CD4-positive, alpha-beta T cell treated with Interferon alpha-2 for 1 hour (primary cell): ENCODE measurements at places on chromosomes 1 and 21.

DNA sequence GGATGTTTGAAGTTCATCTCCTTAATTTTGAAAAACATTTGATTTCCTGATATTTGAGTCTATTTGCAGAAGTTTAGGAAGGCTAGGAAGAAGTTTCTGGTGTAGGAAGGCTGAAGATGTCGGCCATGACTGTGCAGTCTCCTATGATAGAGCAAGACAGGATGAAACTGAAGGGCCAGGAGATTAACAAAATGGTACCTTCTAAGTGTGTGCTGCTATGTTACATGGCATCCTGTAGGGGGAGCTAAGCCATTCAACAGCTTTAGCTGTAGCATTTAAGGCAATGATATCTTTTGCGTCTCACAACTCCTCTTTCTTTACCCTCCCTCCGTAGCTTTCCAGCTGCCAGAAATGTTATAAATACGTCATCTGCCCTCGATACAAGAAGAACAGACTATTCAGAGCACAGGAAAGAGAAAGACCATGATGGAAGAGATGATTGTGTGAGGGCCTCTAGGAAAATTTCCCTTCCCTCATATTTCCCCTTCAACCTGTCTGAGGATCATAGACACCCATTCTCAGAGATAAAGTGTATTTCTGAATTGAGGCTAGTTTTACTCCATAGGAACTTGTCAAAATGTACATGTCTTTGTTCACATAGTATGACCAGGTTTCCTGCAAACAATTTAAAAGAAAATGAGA is 61.1 kb downstream of the XCL1 start:
- DNase-seq, result no peak

- no peak for DNase-seq
These were observed 56.9 kb downstream of the COL18A1 start for GRCh38 chr21:45461806-45462341.

- no peak for DNase-seq
These were observed 216.6 kb upstream of the ZP4 start for GRCh38 chr1:238107322-238107721.

- DNase-seq, result no peak
These were observed 24.9 kb upstream of the TADA1 start for GRCh38 chr1:166900987-166901386.

DNA sequence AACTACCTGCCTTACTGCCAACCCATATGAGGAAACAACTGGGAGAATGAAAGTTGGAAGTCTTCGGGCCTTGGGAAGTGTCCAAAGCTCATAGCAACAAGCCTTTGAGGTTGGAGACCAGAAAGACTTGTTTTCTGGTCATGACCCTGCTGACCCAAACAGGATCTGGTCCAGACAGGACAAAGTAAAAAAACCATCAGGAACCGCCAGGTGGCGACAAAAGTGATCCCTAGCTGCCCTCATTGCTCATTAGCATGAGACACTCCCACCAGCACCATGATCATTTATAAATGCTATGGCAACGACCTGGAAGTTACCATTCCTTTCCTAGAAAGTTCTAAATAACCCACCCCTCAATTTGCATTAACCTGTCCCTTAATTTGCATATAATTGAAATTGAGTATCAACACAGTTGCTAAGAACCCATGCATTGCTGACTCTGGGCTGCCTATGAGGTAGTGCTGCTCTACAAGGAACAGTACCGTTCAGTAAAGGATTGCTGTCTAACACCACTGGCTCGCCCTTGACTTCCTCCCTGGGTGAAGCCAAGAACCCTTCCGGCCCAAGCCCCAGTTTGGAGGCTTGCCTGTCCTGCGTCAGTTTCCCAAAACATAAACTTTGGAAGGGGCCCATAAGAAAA is 89.0 kb downstream of the URB2 start:
- DNase-seq, result peak; percentile 53

DNA sequence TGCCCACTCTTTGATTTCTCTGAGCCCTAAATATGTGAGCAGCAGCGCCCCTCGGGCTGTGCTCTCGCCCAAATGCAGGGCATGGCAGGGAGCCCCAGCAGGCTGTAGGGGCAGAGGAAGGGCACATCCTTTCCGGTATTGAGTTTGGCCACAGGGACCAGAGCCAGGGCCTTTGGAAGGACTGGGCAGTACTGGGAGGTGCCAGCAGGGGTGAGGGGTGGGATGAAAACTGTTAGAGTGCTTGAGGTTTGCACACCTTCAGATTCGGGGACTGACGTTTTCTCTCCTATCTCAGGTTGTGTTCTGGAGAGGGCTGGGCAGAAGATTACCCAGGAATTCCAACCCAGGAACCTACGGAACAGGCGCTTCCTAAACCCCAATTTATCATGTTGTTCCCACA is 2.2 kb upstream of the ATP1A2 start:
- no peak for DNase-seq
